ENCODE measurements at places on chromosomes 5 and 9.

GRCh38 chr5:172433513-172433912 lies 20.8 kb downstream of the SH3PXD2B start:
- DNase-seq, result no peak

DNA sequence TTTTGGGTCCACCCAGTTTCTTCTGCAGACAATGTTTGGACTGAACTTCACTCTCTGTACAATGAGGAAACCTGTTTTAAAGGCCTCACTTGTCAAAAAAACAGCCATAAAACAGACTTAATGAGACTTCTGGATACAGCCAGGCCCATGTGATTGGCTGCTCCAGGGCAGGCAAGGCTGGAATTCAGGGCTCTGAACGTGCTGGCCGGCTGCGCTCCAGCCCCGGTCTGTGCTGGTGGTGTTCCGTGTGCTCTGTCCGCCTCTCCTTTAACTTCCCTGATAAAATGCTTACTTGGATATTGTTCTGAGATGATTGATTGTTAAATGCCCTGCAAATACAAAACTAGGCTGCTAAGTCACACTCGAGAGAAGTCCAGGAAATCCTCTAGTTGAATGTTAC lies 131.2 kb upstream of the KLF4 start:
- DNase-seq, result no peak

DNA sequence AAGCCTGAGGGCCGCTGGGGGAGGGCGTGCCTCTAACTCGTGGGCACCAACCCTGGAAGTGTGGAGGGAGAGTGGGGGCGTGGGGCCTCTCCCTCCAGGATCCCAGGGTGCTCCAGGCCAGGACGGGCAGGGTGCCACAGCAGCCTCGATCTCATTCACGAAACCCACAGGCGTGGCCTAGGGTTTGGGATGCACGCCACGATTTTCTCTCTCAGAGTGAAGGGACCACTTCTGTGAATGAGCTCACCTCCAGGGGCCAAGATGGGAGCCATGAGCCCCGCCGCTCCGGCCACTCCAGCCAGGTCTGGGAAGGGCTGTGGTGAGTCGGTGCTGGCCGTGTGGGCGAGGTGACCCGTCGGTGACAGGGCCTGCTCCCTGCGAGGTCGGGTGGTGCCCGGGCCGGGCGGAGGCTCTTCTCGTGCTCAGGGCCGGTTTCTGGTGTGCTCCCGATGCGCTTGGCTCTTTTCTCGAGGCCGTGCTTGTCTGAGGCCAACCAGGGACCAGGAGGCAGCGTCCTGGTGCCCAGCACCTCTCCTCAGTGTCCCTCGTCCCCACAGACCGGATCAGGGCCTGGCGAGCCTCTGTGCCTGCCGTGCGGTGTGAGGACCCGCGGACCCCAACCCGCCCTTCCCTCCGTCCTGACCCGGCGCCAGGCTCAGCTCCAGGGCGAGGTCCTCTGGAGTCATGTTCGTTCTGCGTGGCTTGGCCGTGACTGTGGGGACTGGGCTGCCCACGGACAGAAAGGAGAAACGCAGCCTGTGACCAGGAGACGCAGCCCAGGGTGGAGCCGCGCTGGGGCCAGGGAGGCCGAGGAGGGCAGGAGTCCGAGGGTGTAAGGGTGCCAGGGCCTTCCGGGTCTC lies 31.0 kb downstream of the TPPP start:
- DNase-seq, result no peak

DNA sequence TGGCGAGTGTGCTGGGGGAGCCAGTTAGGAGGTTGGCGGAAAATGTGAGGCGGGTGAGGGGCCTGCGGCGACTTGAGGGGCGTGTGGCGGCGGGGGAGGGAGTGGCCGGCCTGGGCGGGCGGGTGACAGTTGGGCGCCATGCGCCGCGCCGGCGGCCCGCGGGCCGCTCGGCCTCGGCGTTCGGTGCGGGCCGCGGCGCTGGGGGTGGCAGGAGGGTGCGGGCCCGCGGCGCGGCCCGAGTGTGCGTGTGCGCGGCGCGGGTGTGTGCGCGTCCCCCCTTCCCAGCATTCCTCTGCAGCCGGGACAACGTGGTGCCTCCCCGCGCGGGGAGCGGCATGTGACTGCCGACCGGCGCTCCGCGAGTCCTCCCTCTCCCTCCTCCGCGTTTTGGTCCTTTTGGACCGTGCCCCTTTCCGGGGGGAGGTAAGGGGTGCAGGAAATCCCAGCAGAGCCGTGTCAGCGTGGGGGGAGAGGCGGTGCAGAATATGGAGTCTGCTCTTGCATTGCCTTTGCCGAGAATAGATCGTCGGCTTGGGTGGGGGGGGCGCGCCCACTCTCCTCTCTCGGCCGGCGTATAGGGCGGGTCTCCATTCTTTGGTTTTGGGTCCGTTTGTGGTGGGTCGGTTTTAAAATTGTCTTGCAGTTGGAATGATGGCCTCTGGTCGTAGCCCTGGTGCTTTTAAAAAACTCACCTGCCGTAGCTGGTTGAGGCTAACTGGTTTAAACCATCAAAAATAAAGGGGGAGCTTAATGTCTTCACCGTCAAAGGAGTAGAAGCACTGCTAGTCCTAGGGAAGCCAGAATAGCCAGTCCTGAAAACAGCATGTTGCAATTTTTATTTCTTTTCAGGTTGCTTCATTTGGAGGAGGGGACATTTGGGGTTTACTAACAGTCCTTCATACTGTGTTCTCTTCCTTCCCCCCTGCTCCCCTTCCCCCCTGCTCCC lies 2.0 kb downstream of the LARP1 start:
- no peak for DNase-seq

DNA sequence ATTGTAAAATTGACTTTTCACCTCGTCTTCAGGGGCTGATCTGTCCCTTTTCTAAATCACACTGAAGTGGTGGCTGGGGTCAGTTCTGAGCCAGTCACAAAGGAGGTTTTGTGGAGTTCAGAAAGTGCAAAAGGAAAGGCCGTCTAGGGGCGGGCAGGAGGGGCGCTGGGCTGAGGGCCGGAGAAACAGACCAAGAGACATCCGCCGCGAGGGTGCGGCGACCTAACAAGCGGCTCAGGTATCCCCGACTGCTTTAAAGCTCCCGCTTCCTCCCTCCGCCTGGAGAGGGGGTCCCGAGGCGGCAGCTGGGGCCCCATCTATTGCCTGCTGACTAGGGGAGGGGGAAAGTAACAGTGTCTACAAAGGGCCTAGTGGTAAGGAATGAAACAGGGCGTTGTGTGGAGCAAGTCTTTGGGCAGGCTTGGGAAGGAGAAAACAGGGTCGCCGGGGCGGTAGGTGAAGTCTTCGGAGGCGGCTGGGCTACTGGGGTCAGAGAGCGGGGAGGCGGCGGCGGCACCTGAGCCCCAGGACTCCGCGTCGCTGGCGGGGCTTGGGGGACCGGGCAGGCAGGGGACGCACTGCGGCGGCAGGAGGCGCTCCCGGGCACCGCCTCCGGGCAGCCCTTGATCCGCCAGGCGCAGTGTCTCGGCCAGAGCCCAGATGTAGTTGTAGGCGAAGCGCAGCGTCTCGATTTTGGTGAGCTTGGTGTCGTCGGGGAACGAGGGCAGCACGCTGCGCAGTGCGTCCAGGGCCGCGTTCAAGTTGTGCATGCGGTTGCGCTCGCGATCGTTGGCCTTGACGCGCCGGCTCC lies 950 bp downstream of the NEUROG1 start:
- no peak for DNase-seq

- DNase-seq, result no peak
Observed at GRCh38 chr9:124259158-124259808, 1.5 kb downstream of the NEK6 start.

DNA sequence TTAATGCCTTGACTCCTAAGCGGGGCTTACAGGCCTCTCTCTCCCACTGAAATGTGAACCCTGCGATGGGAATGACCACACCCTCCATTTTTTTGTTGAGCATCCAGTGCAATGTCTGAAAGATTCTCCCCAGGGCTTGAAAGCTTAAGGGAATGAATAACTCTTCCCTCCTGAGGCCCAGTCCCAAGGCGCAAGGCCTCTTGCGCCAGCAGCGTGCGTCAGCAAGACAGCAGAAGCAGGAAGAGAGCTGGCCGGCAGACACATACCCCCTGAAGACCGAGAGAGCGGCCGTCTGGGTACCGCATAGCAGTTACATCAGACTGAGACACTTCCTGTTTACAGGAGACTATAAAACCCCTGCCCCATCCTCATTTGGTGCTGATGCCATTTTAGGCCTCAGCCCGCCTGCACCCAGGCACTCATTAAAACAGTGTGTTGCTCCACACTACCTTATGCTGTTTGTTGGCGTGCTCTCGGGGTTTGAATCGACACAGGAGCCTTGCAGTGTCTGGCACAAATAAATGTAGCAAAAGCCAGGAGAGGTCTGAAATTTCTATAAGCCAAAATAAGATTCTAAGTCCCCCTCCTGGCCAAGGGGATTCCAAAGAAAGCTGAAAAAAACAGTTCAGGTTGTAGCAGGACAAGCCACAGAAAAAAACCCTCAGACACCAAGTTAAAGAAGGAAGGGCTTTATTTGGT lies 62.3 kb downstream of the GDNF start:
- DNase-seq, result no peak

GRCh38 chr5:87099968-87100367 lies 167.7 kb upstream of the RASA1 start:
- no peak for DNase-seq

All from CD4-positive, alpha-beta T cell treated with Interleukin-4 for 4 hours (primary cell).